ENCODE measurements at places on chromosomes 11 and 22. TPM values are rescaled to one million over a fixed set of nuclear protein-coding genes. Genes with fewer than 3 reads are reported as not detected.

Gene SHANK3
- total RNA-seq = 0.16 TPM

Gene KRTAP5-3
- not detected for total RNA-seq

Gene MYO18B
- total RNA-seq = 6.0 TPM

Gene RASD2
- not detected for total RNA-seq

Gene PICALM
- total RNA-seq = 213 TPM

Gene PRG3
- total RNA-seq = not detected

Gene TH
- not detected for total RNA-seq

Gene TOLLIP
- 33.6 TPM for total RNA-seq
